ENCODE measurements at places on chromosomes 4 and X.

- DNase-seq, result no peak
These were observed 31.2 kb downstream of the ATXN3L start for GRCh38 chrX:13288671-13289070.

- no peak for DNase-seq
These were observed 20.2 kb downstream of the CLIC2 start for GRCh38 chrX:155314260-155314659.

GRCh38 chr4:74423104-74423503, 21.8 kb upstream of the AREG start:
- peak; percentile 34 for DNase-seq

GRCh38 chrX:135382260-135382659, 39.5 kb upstream of the SMIM10L2A start:
- no peak for DNase-seq

DNA sequence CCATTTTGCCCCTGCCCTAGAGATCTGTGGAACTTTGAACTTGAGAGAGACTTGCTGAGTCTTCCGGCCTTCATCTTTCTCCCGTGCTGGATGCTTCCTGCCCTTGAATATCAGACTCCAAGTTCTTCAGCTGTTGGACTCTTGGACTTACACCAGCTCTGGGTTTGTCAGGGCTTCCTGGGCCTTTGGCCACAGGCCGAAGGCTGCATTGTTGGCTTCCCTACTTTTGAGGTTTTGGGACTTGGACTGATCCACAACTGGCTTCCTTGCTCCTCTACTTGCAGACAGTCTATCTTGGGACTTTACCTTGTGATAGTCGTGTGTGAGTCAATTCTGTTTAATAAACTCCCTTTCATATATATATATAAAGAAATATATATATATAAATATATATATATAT, 1071.0 kb downstream of the ADGRL3 start:
- DNase-seq, result no peak

DNA sequence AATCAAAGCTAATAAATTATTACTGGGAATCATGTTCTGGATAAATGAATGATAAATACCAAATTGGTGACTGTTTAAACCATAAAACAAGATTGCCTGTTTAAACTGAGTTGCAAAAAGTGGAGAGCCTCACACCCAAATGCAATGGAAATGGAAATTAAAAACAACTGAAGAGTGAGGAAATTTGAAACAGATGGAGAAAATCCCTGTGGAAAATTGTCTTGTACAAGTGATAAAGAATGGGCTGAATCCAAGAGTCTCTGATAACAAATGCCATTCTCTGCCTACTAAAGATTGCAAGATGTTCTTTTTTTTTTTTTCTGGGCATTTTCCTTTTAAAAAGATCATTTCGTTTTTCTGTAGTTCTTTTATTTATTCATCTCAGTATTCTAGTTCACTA, 426.3 kb downstream of the NLGN4X start:
- no peak for DNase-seq

GRCh38 chr4:138788267-138788790, 227.3 kb upstream of the NOCT start:
- no peak for DNase-seq

GRCh38 chr4:108320061-108320460, 151.3 kb upstream of the LEF1 start:
- no peak for DNase-seq

DNA sequence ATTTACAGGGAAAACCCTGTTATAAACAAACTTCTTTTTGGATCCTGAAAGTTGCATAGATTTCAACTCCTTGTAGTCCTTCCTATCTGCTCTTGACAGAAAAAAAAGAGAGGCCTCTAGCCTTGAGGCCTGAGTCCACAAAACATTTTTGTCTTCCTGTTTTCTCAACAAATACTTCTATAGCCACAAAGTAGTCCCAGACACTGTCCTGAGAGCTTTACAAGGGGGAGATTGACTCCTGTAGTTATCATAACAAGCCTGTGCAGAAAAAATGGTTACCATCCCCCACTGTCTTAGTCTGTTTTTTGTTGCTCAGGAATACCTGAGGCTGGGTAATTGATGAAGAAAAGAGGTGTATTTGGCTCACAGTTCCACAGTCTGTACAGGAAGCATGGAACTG, 35.2 kb downstream of the PCDH7 start:
- DNase-seq, result no peak

DNA sequence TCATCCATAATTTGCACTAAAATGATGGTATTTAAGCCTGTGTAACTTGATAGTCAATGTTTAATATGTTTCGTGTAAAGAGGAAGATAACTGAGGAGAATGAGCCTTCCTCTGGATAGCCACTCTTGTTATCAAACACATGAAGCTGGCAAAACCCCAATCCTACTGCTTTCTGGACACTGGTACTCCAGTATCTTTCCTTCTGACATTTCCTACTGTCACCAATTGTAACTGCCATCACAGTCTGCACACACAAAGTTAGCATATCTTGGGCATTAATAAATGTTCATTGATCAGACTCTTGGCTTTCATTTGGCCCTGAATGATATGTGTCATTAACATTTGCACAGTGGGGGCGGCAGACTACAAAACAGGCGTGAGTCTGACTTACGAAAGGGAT, 419.1 kb downstream of the TMA16 start:
- no peak for DNase-seq

DNA sequence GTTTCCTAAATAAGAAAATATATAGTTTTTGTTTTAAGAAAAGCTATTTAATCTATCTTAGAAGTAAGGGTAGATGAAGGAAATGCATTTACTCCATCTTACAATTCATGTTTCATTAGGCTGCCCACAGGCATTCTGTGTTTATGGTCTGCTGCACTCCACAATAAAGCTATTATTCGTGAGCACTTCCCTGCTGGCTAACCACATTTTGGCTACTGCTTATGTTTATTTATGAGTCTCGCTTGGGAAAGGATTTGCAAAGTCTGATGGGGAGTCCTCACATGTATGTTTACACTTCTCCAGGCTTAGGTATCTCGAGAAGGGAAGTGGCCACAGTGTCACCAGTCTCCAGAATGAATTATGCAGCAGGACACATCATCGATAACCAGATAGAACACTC, 260.8 kb upstream of the VCX start:
- no peak for DNase-seq

- DNase-seq, result no peak
These were observed 17.1 kb upstream of the AADAT start for GRCh38 chr4:170106900-170107299.

- DNase-seq, result no peak
These were observed 210.9 kb upstream of the FAM241A start for GRCh38 chr4:111934314-111934713.

DNA sequence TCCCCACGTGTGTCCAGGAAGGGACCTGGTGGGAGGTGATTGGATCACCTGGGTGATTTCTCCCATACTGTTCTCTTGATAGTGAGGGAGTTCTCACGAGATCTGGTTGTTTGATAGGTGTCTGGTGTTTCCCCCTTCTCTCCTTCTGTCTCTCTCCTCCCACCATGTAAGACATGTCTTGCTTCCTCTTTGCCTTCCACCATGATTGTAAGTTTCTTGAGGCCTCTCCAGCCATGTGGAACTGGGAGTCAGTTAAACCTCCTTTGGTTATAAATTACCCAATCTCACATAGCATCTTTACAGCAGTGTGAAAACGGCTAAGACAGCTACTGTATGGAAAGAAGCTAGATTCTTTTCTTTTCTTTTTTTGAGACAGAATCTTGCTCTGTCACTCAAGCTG, 21.6 kb upstream of the FGG start:
- no peak for DNase-seq

GRCh38 chrX:6694977-6695376, 160.1 kb upstream of the VCX3A start:
- DNase-seq, result no peak

- no peak for DNase-seq
These were observed 8.9 kb upstream of the ZNF518B start for GRCh38 chr4:10466161-10466560.

- DNase-seq, result no peak
These were observed 9.3 kb downstream of the CD99L2 start for GRCh38 chrX:150889131-150889530.

GRCh38 chr4:120873554-120873953, 49.0 kb downstream of the PRDM5 start:
- no peak for DNase-seq

GRCh38 chrX:136629084-136629750, 18.7 kb upstream of the CD40LG start:
- DNase-seq, result no peak

DNA sequence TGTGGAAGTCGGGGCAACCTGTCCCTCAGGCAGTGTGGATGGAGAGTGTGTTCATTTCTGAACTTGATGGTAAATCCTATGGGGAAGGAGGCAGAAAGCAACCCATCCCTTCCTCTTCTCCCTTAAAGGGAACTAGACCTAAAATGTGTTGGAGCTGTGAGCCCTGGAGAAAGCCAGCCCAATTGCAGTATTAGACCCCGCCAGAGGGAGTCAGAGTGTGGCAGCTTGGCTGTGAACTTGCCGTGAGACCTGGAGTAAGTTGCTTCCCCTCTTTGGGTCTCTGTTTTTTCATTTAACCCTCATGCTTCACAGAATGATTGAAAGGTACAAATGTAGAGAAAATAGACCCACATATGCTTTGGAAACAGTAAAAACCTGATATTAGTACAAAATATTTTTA, 108.7 kb upstream of the PAK3 start:
- DNase-seq, result no peak

- DNase-seq, result no peak
These were observed 1254.8 kb upstream of the ADGRL3 start for GRCh38 chr4:59945277-59945676.

DNA sequence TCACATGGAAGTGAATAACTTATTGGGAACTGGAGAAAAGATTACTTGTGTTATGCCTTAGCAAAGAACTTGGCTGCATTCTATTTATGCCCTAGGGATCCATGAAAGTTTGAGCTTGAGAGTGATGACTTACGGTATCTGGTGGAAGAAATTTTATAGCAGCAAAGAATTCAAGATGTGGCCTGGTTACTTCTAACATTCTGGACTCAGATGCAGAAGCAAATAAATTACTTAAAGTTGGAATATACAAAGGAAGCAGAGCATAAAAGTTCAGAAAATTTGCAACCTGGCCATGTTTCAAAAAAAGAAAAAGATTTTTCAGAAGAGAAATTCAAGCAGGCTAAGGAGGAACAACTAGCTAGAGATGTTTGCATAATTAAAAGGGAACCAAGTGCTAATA, 252.3 kb upstream of the WDFY3 start:
- no peak for DNase-seq

DNA sequence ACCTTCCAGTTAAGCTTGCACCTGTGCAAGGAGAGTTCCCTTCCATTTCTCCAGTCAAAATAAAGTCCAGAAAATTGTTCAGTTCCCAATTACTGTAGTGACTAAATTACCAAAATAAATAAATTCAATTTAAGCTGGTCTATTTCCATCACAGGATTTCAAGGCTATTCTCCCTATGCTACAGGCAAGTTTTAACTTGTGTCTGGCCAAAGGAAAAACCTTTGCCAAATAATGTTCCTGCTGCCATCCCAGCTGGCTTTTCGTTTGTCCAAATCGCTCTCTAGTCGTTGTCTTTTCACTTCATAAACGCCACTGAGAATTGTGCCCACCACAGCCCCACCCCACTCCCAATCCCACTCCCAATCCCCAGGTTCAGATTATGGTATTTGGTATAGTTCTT, 2.4 kb downstream of the KCTD8 start:
- DNase-seq, result no peak

DNA sequence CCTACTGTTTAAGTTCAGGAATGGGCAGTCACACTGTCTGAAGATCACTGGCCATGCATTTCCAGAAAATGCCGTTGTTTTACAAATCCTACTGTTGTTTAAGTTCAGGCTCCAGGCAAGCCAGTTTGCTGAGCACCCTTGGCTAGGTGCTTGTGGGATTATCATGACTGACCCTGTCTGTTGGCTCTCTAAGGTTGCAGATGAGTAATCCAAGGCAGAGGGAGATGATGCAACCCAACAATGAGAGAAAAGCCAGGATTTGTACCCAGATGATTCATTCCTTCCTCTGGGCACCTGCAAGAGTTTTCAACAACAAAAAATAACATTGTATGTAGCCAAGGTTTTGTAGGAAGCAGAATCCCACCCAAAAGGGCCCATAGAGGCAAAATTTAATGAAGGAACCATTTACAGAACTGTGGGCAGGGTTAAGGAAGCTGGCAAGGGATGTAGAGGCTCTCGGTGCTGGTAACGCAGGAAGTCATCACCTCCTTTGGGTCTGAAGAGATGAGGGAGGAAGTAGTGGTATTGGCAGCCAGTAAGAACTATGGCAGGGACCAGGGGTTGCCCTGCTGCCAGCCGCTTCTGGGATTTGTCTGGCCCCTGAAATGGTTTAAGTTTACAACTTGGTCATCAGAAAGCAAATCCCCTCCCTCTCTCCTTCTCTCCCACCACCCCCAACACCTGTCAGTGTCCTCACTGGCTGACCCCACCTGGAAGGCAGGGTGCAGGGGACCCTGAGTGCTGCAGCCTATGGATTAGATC, 54.8 kb downstream of the MSX1 start:
- no peak for DNase-seq

- peak; percentile 66 for DNase-seq
These were observed 203.3 kb downstream of the OR13H1 start for GRCh38 chrX:131747173-131747572.

- DNase-seq, result no peak
These were observed 77.4 kb downstream of the ANKRD17 start for GRCh38 chr4:73181231-73181630.

DNA sequence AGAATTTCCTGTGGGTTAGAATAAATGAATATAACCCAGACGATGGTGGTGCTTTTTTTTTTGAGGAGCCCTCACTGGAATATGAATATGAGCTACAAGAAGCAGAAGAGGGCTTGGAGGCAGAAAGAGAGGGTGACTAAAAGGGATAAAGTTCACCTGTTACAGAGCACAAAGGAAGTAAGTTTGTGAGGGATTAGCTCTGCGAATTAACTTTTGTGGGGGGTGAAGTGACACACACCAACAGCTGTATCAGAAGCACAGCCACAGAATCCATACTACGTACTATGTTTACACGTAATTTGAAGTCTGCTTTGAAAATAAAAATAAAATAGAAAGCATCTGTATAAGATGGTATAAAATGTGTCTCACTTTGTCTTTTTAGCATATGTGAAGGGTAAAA, 963.6 kb upstream of the DIAPH2 start:
- no peak for DNase-seq

GRCh38 chr4:177680308-177680707, 238.1 kb upstream of the AGA start:
- DNase-seq, result no peak

- DNase-seq, result no peak
These were observed 277.8 kb downstream of the TENM3 start for GRCh38 chr4:182521011-182521410.

- DNase-seq, result no peak
These were observed 863 bp downstream of the CPE start for GRCh38 chr4:165379678-165380064.

DNA sequence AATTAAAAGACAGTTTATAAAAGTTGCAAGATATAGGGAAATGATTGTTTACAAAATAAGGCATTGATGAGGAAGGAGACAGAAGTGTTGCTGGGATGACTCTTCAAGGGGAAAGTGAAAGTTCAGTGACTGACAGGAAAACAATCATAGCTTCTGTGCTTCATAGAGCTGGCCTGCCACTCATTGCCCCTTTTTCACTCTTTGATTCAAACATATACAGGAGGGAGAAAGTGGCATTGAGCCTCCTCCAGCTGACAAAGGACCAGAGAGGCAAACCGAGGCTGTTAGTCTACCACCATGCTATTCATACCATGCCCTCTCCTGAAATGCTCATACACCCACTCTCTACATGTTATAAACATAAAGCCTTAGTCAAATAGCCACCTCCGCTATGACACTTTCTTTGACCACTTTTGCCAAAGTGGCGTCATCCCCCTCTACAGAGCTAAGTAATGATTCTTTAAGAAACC, 79.2 kb upstream of the ATOH1 start:
- DNase-seq, result no peak

- no peak for DNase-seq
These were observed 16.9 kb upstream of the RGN start for GRCh38 chrX:47061238-47061919.

All from SW 1271 (cell line).